ENCODE measurements at places on chromosomes 12 and 14.

DNA sequence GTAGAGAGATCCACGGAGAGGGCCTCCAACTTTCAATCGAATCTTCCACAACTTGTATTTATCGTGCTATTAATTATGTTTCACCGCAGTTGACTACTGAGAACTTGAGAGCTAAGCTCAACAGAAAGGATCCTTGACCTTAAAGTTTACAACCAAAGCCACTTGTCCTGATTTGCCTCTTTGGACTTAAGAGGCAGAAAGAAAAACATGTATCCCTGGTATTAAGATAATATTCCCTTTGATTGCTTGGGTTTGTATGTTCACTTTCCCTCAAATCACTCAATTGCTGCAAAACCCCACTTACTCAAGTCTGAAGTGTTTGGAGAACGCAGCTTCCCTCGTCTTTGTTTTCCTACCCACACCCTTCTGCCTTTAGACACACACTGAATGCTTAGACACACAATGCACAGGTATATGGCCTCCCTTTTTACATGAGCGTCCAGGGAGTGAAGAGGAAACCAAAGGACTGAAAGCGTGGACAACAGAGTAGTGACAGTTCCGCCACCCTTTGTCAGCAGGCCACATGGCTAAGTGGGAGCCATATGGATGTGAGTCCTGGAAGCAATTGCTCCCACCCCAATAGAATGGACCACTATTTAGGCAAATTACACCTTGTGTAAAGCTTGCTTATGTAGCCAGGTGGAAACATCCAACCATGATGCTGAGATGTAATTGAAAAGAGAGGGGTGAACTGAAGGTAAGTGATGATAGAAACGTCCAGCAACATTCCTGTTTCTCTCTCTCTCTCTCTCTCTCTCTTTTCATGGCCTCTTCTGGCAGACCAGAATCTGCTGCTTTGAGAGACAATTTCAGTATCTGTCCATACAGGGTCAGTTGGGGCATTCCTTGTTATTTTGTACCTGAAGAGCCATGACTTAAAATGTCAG lies 1.4 kb upstream of the PKP2 start:
- no peak for DNase-seq

DNA sequence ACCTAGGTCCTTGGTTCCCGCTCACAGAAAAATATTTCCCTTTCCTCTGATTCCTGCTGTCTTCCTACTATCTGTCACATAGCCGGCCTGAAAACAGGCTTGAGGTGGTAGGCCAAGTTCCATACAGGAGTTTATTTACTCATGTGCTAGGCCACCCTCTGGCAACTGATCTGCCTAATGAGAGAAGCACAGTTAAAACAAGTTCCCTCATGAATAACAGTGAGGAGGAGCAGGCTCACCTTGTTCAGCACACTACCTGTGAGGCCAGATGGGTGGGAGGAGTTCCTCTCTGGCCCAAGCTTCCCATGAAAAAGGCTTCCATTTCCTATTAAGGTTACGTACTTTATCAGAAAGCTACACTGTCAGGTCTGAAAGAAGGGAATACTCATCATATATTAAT lies 206.0 kb downstream of the MYRFL start:
- DNase-seq: no peak

- DNase-seq: no peak
Measured at GRCh38 chr14:55038708-55039107, 11.7 kb downstream of the SOCS4 start.

- no peak for DNase-seq
Measured at GRCh38 chr12:60148109-60148508, 552.3 kb downstream of the SLC16A7 start.

- DNase-seq: no peak
Measured at GRCh38 chr12:75097003-75097402, 112.6 kb downstream of the KCNC2 start.

DNA sequence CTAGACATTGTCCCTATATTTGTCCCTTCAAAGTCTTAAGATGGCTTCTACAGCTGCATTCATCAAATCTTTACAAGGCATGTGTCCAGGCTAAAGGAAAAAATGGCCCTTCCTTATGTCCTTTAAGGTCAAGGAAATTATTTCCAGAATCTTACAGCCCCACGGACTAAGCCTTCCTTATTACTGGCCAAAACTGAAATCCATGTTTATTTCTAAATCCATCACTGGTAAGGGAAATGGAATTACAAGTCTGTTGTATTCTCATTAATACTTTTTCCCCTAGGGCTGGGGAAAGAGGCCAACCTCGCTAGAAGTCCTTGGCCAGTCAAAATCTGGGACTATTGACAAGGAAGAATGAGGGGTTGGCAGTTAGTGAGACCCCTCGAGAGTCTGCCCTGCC lies 252.5 kb downstream of the TMEM132C start:
- DNase-seq: no peak

- DNase-seq: peak; percentile 76
Measured at GRCh38 chr12:40010899-40011774, 94.7 kb downstream of the SLC2A13 start.

GRCh38 chr12:119446459-119446858 lies 111.9 kb downstream of the CCDC60 start:
- no peak for DNase-seq

DNA sequence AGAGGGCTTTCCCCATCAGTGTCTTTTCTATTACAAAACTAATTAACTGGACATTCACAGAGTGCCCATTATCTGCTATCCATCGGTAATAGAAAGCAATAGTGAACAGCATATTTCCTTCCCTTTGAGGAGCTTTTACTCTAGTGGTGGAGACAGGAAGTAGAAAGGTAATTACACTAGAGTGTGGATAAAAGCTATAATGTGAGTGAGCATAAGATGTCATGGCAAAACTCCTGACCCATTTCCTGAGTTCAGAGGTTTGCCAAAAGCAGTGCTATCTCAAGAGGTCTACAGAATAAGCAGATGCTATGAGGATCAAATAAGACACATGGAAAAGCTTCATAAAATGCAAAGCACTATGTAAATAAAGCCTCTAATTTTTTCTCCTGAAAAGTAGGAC lies 24.0 kb downstream of the TIMELESS start:
- DNase-seq: no peak

- DNase-seq: no peak
Measured at GRCh38 chr12:129530984-129531383, 372.8 kb downstream of the TMEM132D start.

DNA sequence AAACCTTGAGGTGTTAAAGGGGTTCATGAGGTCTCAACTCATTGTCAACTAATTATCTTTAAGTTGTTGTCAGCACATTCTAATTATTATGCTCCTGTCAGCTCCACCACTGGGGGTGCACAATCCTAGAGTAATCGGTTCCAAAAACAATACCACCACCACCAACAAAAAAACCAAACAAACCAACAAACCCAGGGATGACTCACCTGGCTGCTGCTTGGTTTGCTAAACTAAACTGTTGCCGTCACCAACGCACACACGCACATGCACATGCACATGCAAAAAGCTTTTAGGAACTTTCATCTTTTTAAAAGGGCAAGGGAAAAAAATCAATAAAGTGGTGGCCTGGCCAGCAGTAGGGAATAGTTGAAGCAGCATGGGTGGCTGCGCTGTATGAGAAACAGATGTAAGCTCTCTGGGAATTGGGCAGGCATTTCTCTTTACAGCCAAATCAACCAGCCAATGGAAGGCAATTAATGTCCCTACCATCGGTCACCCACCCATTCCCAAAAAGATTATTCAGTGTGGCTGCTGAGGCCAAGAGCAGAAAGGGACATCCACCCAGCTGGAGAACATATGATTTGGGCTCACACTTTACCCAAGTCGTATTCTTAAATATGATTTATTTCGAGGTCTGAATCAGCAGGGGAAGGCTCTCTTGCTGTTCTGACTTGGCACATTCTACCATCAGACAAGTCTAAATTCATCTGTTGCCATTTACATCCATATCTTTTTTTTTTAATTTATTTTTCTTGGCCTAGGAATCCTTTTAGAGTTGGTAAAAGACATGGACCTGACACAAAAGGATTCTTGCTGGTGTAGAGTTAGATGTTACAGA lies 20.0 kb downstream of the TMEM30B start:
- no peak for DNase-seq

- DNase-seq: no peak
Measured at GRCh38 chr12:69966839-69967238, 141.8 kb downstream of the MYRFL start.

DNA sequence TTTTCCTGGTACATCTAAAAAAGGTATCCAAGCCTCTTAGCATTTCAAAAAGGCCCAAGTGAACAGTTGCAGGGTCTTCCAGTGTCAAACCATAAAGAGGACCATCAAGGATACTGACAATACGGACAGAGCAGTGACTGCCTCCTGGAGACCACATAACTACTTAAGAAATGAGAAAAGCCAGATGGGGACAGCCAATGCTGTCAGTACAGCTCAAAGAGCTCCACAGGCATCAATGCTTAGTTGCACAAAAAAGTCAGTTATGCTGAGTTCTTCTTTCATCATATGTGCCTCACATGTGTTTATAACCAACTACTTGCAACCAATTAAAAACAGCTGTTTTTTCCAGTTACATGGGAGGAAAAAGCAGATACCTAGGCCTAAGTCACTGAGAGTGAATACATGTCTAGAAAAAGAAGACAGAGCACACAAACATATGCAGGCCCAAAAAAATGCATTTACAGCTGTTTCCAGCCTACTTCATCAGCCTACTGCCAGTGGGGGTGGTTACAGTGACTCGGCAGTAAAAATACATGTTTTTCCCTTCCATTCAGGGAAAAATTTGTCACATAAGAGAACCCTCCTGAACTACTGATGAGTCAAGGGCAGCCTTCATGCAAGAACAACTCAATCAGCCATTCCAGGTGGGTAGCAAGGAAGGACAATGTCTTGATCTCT lies 84.0 kb downstream of the DCAF5 start:
- no peak for DNase-seq

DNA sequence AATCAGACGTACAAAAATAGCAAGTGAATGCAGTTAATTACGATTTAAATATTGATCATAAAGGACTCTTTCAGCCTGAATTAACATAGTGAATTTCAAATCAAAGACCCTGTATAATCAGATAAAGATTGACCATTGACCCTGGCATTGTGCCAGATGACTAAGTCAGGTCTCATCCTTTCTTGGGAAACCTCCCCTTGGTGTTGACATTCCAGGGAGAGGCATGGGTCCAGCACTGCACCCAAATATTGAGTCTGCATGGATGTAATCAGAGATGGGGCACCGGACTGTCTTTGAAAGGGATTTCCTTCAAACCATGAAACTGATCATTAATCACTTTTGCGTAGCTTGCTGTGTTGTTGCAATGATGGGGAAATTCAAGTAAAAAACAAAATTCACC lies 1138.2 kb downstream of the BCL11B start:
- DNase-seq: no peak

DNA sequence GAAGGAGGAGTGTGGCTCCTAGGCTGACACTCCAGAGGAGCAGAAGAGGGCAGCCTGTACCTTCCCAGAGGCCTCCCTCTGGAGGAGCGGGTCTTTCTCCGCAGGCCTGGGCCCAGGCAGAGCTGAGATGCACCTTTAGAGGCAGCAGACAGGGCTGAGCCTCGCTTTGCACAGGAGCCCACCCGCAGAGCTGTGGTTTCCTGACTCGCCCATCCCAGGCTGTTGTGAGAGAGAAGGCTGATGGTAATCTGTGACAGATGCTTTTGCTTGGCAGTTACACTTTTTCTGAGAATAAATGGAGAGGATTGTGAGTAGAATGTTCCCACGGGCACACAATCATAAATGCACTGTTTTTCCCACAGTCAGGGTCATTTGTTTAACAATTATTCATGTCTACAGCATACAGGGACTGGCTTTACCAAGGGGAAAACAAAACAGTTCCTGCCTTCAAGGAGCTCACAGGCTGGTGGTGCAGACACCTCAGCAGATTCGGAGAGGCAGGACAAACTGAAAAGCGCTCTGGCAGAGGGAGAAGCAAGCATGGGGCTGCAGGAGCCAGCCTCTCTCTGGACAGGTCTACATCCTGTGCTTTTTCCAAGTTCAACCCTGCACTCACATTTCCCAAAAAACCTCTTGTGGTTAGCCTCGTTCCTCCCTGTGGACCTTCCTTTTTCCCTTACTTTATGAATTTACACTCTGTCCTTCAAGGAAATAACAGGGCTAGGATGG lies 13.9 kb downstream of the EVL start:
- peak; percentile 94 for DNase-seq

- DNase-seq: no peak
Measured at GRCh38 chr14:22508150-22508457, 80.9 kb downstream of the DAD1 start.

DNA sequence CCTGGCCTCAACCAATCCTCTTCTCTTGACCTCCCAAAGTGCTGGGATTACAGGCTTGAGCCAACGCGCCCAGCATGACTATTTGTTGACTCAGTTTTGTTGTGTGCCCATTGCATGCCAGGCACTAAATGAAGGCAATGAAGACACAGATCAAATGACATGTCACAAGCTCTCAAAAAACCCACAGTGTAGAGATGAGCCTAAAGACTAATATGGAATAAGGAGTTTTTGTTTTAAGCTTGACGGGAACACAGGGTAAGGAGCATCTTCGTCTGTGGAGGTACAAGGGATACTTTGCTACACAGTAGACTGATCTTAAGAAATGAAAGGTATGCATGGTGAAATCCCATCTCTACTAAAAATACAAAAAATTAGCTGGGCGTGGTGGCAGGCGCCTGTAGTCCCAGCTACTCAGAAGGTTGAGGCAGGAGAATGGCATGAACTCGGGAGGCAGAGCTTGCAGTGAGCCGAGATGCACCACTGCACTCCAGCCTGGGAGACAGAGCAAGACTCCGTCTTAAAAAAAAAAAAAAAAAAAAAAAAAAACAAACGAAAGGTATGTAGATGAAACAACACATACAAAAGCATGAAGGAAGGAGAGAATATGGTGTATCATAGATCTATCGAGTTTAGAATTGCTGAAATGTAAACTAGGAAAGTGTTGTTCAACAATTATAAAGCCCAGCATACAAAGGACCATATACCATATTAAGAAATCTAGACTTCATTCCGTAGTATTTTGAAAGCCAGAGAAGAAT lies 122.1 kb upstream of the PTPRB start:
- no peak for DNase-seq

DNA sequence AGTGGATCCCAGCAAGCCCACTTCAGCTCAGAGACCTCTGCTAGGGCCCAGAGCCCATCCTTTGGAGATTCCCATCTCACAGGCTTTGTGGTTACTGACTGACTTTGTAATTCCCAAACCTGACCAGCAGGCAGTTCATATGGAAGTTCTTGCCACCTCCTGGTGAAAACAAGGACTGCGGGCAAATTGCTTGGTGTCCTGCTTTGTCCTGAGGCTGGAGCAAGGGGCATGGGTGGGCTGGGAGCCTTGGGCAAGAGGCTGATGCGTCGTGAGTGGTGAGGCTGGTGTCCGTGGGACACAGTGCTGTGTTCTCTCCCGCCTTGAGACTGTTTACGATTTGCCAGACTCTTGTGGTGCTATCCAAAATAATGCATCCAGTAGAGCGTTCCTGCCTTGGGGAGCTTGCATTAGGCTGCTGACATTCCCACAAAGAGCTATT lies 91.0 kb downstream of the LRRC74A start:
- DNase-seq: no peak

GRCh38 chr12:89919241-89919906 lies 210.7 kb upstream of the ATP2B1 start:
- no peak for DNase-seq
